Thoracic aorta (tissue), 2 donors: ENCODE measurements at places on chromosomes 11 and 22.

GRCh38 chr22:43889201-43889859 lies 2.5 kb downstream of the PNPLA5 start:
- H3K4me1 ChIP-seq: peaks cover 6% of the 10 kb centered on the region
- no peaks in the 10 kb centered on the region for H3K36me3 ChIP-seq
- DNase-seq: no peak
- H3K27ac ChIP-seq: no peak overlapping the region

DNA sequence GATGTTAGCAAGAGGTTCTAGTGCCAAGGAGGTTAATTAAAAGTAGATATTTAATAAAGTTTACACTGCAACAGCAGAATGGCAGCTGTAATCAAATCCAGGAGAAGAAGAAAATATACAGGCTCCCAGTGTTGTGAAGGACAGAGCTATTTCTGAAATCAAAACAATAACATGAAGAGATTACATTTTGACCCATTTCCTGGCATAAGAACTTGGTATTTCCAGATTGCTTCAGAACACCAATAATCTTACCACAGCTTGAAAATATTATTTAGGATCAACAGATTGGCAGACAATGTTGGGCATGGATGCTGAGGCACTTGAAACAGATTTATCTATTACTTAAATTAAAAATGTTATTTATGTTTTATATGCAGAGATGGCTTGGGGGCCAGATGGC lies 692.5 kb downstream of the KCNA4 start:
- no peak overlapping the region for H3K27ac ChIP-seq
- H3K36me3 ChIP-seq: no peaks in the 10 kb centered on the region
- no peak for DNase-seq
- H3K4me3 ChIP-seq: no peak overlapping the region

GRCh38 chr11:32706985-32707741 lies 87.3 kb downstream of the CCDC73 start:
- no peaks in the 10 kb centered on the region for H3K4me1 ChIP-seq
- no peak overlapping the region for H3K4me3 ChIP-seq
- no peak overlapping the region for H3K27ac ChIP-seq

GRCh38 chr22:17436382-17436980 lies 67.2 kb downstream of the CECR2 start:
- no peak overlapping the region for H3K27ac ChIP-seq
- DNase-seq: no peak
- H3K4me1 ChIP-seq: no peaks in the 10 kb centered on the region
- H3K27me3 ChIP-seq: no peaks in the 10 kb centered on the region

- DNase-seq: no peak
- no peaks in the 10 kb centered on the region for H3K27me3 ChIP-seq
- H3K4me1 ChIP-seq: no peaks in the 10 kb centered on the region
- H3K36me3 ChIP-seq: no peaks in the 10 kb centered on the region
- no peak overlapping the region for H3K4me3 ChIP-seq
Measured at GRCh38 chr11:9273376-9274336, 8.5 kb upstream of the DENND5A start.

DNA sequence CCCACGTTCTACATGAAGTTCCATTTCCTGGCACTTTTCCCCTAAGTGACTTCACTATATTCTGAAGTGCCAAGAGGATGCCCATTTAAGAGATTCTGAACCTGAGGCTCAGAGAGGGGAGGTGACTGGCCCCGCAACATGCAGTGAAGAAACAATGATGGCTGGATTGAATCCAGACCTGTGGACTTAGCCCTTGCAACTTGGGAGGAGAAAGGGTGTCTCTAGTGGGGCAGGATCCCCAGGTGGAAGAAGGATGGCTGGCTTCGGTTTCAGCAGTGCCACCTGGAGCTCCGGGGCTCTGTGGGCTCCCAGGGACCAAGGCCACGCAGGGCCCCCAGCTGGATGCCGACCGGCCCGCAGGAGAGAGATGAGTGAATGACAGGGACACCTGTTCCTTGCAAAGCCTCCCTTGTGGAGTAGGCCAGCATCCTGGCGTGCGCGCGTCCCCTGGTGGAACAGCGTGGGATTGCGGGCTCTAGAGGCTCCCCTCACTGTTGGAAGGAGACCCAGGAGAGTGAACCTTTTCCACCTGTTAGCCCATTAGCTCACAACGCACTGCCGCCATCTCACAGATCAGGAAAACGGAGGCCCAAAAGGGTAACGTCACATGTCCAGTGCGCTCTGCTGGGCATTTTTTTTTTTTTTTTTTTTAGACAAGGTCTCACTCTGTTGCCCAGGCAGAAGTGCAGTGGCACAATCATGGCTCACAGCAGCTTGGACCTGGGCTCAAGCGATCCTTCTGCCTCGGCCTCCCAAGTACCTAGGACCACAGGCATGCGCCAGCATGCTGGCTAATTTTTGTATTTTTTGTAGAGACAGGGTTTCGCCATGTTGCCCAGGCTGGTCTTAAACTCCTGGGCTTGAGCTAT lies 104.7 kb downstream of the KIAA1671 start:
- peaks cover 21% of the 10 kb centered on the region for H3K4me1 ChIP-seq
- no peak overlapping the region for H3K4me3 ChIP-seq
- DNase-seq: no peak
- no peaks in the 10 kb centered on the region for H3K27me3 ChIP-seq
